Activated CD8-positive, alpha-beta memory T cell treated with anti-CD3 and anti-CD28 coated beads, Interleukin-2, amount 50 U/mL, for 4 hours (primary cell): ENCODE measurements at places on chromosomes 4 and X.
A peak's percentile ranks its signal among the peaks of the same experiment; 100 is the strongest.

DNA sequence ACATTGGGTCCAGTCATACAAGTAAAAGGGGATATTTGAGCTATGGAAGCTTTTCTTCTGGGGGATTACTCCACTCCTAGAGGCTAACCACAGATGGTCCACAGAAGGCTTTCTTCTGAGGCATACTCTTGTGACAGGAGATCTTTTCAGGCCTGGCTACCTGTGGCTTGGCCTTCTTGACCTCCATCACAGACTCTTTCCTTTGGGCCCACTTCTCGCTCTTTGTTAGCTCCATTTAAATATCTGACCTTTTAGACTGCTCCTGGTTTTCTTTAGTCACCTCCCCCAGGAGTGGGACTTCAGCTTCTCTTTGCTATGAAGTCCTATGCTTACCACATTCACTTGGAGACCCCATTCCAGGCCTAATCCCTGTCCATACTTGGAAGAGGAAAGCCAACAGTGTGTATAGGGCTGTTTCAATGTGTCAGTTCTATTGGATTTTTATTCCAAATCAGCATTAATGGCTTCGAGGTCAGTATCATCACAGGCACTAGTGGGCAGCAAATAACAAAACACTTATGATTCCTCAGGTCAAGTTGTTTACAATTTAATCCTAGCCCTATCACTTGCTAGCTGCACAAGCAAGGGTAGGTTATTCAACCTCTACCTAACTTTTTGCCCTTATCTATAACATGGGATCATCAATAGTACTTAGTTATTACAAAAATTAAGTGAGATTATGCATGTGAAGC, 26.3 kb downstream of the GPC3 start:
- no peak for DNase-seq

DNA sequence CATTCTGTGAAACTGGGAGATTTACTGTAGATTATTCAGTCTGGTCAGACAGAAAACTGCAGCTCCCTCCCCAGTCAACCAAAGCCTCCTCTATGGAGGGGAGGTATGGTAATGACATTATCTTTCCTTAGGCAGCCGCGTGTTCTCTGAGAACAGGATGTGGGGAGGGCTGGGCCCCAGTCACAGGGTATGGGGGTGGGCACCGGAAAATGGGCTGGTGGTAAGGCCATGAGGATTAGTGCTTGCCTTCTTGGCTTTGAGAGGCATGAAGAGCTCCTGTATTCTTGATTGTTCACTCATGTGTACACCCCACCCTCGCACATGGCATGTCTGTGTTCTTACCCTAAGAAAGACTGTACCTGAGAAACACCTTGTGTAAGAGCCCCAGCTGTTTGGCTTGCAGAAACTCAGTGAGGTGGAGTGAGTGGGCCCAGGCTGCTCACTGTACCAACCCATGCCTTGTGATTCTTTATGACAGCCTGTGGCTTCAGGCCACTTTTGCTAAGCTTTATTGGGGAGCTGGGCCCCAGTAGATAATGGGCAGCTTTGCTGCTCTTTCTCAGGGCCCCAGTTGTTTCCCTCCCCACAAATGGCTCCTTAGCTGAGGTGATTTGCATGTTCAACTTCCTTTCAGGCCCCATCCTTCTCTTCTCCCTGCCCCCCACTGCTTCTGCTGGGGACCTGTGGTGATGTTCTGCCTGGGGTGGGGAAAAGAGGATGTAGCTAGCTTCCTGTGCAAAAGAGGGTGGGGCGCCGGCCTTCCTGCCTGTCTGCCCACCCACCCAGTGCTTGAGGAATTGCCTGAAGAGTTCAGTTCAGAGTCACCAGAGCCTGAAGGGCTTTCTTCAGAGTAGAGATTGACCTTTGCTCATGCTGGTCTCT, 30.7 kb downstream of the MSN start:
- DNase-seq = peak; percentile 75

DNA sequence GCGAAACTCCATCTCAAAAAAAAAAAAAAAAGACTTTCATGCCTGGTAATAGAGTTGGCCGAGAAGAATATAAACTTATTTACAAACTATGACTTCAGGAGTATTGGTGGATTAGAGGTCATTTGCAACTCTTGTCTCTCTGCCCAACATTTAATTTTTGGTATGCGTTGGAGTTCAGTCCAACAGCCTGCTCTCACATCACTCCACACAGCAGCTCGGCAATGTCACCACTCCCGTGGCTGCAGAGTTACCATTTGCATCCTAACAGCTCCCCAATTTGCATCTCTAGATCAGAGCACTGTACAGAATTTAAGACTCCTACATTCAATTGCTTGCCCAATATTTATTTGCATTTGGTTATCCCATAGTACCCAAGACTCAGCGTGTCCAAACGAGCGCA, 40.9 kb upstream of the AP1AR start:
- DNase-seq = no peak

DNA sequence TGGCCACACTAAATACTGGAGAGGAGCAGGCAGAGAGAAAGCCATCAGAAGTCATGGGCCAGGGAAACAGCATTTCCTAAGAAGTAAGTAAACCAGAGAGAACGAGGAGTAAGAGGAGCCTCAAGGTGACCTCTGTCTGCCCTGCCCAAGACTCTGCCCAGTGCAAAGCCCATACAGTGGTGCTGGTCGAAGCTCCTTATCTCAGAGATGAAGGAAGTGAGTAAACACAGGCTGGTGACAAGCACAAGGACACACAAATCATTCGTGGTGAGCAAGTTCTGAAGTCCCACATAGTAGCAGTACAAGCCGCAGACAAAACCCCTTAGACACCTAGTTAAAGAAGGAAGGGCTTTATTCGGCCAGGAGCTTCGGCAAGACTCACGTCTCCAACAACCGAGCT, 62.7 kb downstream of the DCTD start:
- no peak for DNase-seq

DNA sequence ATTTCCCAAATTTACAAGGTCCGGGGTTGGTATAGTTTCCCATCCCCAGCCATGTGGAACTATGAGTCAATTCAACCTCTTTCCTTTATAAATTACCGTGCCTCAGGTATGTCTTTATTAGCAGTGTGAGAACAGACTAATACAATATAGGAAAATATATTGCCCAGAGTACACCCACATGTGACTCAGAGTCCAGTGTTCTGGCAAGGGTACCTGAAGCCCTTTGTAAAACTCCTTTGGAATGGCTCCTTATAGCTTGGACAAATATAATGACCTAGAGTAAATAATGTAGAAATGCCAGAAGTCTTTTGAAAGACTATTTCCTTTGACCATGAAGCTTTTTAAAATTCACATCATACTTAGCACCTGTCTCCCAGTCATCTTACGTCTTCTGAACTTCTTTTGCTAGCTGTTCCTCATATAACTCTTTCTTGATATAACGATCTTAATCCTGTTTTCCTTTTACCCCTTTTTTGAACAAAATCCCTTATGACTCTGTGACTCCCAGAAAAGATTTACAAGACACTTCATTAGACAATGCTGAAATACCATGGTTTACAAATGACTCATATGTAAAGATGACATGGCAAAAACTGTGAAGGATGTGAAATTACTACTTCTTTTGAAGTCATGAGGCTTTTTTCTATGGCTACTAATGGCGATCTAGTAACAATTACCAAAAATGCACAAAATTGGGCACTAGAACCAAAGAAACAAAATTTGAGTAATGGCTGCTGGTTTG, 408.9 kb downstream of the NAP1L3 start:
- no peak for DNase-seq

- DNase-seq = no peak
These were observed 47.8 kb downstream of the SLIT2 start for GRCh38 chr4:20299515-20299914.
